ENCODE measurements at places on chromosomes 7 and 10.

GRCh38 chr7:71361451-71362032 lies 229.6 kb downstream of the GALNT17 start:
- no peak for DNase-seq

DNA sequence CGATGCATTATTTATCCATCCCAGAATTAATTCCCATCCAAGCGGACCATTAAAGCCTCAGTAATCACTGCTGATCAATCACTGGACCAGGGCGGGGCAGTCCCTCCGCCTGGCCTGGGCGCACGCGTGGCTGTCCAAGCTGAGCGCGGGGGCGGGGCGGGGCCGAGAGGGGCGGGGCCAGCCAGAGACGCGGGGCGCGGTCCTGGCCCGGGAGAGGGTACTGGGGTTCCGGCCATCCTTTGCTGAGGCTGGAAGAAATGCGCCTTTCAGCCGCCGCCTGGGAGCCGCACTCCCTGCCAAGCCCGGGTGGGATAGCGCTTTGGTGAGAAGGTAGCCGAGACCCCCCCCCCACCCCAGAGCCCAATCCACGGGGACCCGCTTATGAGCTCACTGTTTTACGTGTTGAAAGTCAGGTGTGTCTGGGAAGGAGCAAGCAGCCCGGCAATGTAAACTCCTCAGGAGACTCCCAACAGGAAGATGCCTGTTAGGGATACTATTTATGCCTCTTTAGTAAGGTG lies at the start of gene ARHGAP22:
ARHGAP22 (minus strand) TSS at position 83 of the 518 bp plus-strand sequence. CDS start 277 bp downstream, outside the sequence.
- peak; percentile 73 for DNase-seq

DNA sequence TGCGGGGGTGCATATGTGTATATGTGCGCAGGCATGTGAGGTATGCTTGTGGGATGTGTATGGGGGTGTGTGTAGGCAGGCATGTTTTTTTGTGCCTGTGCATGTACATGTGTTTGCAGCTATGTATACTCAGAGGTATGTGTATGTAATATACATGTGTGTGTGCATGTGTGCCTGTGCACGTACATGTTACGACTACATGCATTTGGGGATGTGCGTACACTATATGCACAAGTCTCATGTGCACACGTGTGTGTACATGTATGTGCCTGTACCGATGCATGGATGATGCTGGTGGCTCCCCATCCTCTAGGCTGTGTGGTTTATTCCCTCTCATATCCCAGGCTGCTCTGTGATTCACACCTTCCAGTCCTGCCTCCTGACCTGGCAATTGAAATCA lies 69.2 kb downstream of the C10orf105 start:
- DNase-seq: no peak

GRCh38 chr10:98374217-98374985 lies 40.6 kb downstream of the PYROXD2 start:
- DNase-seq: peak; percentile 28

- no peak for DNase-seq
These were observed 459 bp downstream of the ZDHHC6 start for GRCh38 chr10:112446055-112446854.

DNA sequence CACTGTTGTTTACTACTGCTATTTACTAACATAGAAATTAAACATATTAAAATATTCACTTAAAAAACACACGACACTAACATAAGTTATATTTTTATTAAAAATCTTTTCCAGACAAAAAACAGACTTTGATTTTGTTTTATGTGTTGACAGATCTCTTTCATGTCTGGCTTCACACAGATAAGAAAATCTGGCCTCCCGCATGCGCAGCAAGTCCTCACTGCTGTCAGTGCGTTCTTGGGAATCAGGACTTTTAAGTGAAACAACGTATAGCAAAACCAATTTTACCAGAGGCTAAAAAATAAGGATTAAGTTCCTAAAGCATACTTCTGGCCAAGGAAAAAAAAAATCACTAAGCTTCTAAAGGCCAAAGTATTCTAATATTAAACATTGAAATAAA lies 1.2 kb upstream of the IDI1 start:
- no peak for DNase-seq

GRCh38 chr7:30674420-30674819 lies 7.8 kb downstream of the CRHR2 start:
- DNase-seq: no peak

GRCh38 chr7:73668886-73669230 lies 1.2 kb downstream of the VPS37D start:
- no peak for DNase-seq

DNA sequence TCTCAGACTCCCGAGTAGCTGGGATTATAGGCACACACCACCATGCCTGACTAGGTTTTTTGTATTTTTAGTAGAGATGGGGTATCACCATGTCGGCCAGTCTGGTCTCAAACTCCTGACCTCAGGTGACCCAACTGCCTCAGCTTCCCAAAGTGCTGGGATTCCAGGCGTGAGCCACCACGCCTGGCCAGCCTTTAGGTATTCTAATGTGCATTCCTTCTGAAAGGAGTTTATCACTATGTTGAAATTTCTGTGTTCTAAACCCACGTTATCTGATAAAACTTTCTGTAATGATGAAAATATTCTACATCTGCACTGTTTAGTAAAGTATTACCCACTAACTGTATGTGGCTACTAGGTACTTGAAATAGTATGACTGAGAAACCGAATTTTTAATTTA lies 110.6 kb upstream of the IMMP2L start:
- DNase-seq: no peak

- DNase-seq: no peak
These were observed 13.8 kb downstream of the TCF7L2 start for GRCh38 chr10:112963835-112964234.

DNA sequence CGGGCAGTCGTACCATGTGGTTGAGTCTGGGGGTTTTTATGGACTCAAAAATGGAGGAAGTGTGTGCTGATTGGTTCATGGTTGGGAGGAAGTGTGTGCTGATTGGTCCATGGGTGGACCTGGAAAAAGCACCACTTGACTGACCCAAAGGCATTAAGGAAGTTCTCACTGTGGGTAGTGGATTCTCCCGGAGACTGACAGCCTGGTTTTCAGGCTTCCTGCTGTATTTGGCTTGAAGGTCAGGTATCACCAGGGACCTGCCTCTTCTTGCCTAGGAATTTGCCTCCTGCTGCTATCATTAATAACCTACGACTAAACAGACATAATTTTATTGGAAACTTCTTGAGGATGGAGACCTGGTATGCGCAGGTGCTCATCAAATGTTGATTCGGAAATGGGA lies 268.8 kb upstream of the LRGUK start:
- DNase-seq: no peak

DNA sequence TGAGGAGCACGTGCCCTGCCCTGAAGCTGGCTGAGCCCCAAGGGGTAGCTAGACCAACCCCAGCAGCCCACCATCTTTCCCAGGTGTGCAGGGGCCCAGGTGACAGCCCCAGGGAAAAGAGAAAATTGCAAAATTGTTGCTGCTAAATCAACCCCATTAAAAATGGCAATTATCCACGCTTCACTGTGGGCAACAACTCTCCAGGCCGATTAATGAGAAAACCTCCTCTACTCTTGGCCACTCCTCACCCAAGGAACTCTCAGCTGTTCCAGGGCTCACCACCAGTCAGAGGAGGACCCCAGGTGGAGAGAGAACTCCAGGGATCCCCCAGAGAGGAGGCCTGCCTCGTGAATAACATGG lies 516.1 kb upstream of the MGMT start:
- DNase-seq: no peak

DNA sequence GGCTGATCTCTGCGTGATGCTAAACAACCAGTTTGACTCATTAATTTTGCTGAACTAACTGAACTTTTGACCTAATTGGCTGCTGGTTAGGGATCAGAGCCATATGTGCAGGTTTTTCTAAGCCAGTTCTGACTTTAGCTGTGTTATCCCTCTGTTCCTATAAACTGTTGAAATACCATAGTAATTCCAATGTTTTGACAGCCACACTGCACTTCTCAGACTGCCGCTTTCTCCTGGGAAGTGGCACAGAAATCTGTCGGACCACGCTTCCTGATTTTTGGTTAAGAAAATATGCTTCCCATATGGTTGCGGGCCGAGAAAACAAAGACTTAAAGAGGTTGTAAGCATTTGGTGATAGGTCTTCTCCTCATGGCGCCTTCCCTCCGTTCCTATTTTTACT lies 42.3 kb downstream of the TBXAS1 start:
- DNase-seq: no peak

DNA sequence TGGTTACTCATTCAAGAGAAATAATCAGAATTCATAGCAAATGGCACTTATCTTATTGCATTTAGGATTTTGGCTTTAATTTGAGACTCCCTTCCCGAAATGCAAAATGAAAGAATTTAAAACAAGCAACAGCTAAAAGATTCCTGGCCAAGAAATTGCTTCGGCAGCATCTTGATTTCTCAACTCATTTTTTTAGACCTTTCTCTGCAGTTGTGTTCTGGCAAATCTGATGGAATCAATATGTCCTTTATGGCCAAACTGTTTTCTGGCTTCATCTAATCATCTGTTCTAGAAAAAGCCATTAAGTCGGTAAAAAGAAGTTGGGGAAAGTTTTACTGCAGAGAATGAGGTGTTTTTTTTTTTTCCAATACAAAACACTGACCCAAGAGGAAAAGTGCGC lies 172.1 kb downstream of the SLC16A9 start:
- DNase-seq: no peak
